ENCODE measurements at places on chromosomes 16 and 17.

DNA sequence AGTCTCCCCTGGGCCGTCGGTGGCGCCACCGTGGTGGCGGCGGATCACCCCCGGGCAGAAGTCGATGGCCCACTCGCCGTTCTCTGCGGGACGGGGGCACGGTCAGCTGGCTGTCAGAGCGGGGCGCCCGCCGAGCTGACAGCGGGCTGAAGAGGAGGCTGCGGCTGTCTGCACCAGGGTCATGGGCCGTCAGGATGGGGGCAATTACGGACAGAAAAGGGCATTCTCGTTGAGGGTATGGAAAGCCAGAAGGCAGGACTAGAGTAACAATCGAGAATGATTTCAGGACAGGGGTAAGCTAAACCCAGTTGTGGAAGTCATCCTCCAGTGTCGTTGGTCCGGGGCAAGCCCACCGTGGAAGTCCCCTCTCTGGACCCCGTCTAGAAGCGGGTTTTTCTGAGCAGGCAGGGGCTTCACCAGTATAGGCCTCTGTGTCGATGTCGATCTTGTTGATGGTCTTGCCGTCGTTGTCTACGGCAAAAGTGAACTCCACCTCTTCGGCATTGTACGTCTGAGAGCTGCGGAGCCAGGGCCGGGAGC is 1.7 kb downstream of the CHRNE start:
- no peak for DNase-seq

DNA sequence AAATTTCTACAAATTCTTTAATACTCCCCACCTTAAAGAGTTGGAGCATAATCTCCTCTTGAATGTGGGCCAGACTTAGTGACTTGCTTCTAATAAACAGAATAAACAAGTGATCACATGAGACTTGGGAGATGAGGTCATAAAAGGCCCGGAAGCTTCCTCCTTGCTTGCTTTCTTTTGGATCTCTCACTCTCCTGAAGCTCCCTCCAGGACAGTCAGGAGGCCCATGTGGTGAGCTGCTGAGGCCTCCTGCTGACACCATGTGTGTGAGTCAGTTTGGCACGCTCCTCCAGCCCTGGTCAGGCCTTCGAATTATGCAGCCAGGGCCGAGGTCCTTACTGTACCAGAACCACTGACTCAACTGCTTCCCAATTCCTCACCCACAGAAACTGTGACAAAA is 53.2 kb downstream of the NDEL1 start:
- DNase-seq, result no peak

- DNase-seq, result no peak
Observed at GRCh38 chr17:31700973-31701372, 158.1 kb downstream of the COPRS start.

GRCh38 chr17:27345141-27345904 is 51.4 kb downstream of the WSB1 start:
- DNase-seq, result no peak

- DNase-seq, result no peak
Observed at GRCh38 chr16:89315271-89315670, 97.8 kb downstream of the ZNF778 start.

DNA sequence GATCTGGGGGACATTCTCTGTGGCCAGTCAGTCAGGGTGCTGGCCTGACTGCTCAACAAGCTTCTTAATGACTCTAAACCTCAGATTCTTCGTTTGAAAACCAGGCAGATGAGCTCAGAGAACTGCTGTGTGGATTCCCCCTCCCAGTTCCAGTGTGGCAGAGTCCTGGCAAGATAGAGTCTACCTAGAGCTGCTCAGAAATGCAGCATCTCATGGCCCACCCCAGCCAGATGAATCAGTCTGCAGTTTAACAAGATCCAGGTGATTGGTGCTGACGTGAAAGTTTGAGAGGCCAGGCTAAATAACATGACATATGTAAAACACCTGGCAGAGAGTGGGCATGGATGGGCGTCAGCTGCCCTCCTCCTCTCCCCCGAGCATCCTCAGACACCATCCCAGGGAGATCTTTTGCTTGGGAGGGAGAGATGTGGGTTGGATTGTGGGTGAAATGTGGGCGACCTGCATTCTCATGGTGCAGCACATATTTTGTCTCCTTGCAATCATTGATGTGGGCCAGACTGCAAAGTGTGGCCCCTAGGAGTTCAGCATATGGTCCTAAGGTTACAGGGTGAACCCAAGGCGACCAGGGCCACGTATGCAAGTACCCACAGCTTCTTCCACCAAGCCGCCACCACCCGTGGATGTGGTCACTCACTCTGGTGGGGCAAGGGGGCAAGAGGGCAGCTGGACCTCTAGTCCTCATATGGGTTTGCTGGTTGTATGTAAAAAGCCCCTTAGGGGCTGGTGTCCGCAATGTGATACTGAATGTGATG is 19.5 kb downstream of the SOCS3 start:
- no peak for DNase-seq

DNA sequence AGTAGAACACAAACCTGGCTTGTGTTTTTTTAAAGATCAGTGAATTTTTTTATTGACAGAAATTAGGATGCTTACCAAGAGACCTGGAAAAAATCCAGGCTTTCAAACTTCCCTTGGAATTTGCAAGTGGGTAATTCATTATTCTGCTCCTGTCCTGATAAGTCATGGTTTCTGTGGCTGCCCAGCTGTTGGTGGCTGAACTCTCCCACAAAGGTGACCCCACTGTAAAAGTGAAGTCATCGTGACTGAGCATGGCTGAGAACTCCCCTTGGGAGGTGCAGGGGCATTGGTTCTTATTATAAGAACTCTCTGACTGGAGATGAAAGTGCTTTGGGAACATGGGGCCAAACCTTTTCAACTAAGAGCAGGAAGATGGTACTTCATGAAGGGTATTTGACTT is 46.6 kb upstream of the TANC2 start:
- no peak for DNase-seq

GRCh38 chr17:45577571-45578279 is 87.2 kb upstream of the PLEKHM1 start:
- no peak for DNase-seq

DNA sequence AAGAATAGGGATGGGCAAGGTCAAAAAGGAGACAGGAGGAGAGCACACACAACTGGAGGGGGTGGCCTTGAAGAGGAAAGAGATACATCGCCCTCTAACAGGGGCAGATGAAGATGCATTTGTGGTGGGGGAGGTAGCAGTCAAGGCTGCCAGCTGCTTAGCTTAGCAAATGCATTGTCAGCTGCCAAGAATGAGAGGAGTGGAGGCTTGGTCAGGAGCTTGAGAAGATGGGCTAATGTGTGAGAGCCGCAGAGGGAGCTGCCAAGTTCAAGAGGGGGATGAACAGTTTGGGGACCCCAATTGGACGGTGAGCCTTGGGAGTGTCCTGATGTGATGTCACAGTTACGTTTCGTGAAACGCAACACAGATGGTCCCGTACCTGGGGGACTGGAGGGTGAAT is 28.9 kb upstream of the GNA13 start:
- no peak for DNase-seq

DNA sequence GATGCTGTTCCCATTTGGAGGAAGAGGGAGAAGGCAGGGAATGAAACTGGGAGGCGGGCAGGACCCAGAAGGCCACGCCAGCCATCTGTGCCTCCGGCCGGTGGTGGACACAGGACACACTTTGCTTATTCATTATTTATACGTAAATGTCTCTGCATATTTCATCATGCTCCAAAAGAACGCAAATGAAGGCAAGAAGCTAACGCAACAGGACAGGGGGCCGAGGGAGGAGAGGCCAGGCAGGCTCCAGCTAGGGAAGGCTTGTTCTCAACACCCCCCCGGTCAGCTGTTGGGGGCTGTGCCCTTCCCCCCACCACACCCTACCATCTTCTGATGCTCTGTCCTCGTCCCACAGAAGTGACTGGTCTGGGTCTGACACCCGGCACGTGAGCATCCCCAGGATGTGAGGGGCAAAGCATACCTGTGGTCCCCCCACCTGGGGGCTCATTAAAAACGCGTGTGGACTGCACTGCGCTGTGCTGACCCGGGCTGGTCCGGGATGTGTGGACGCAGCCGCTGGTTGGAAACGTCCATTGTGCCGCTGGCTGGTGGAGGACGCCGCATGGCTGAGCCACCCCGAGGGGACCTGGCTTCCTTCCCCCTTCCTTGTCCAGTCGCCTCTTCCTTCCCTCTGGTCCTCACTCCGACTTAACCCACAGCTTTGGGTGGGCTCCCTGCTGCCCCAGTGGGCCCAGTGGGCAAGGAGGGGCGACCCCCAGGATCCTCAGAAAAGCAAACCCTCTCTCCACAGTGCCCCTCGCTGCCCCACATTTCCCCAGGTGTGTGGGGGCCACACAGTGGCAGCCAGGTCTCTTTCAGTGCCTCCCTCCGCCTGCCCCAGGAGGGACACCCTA is 46.4 kb upstream of the ENPP7 start:
- no peak for DNase-seq

GRCh38 chr17:2250140-2251095 is 53.2 kb downstream of the SMG6 start:
- DNase-seq, result no peak

- no peak for DNase-seq
Observed at GRCh38 chr17:39601758-39602532, 5.8 kb downstream of the NEUROD2 start.

DNA sequence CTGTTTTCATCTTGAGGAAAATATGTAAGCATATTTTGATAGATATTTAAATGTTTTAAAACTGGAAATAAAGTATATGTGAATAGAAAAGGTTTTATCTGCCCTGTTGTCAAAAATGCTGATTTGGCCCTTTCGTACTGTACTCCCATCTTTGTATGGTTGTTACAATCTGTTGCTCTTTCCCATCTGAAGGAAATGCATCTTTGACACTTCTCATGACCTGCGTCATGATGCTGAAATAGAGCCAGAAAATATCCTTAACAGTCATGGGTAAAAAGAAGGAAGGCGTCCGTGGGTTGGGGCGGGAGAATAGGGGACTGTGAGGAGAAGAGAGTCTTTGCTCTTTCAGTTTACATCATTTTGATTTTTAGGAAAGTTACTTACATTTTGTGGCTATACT is 327.7 kb downstream of the BCAS3 start:
- DNase-seq, result no peak

DNA sequence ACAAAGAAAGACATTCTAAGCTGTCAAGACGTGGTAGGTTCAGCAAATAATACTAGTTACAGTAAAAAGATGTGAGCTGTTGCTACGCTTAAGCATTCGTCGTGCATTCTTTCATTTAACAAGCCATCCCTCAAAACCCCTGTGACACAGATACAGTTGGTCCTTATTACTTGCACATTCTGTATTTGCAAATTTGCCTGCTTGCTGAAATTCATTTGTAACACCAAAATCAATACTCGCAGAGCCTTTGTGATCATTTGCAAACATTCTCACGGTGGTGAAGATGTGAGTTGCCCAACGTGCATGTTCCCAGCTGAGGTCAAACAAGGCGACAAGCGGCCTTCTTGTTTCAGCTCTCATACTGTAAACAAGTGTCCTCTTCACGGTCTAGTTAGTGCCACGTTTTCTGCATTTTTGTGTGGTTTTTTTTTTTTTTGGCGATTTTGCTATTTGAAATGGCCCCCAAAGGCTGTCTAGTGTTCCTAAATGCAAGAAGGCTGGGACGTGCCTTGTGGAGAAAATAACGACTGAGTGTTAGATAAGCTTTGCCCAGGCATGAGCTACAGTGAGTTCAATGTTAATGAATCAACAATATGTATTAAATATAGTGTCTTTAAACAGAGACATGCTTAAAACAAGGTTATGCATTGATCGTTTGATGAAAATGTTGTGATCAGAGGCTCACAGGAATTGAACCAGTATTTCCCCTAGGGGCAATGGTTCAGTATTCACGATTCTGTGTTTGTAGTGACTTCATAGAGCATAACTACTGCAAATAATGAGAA is 84.1 kb downstream of the RAB11FIP4 start:
- DNase-seq, result no peak

DNA sequence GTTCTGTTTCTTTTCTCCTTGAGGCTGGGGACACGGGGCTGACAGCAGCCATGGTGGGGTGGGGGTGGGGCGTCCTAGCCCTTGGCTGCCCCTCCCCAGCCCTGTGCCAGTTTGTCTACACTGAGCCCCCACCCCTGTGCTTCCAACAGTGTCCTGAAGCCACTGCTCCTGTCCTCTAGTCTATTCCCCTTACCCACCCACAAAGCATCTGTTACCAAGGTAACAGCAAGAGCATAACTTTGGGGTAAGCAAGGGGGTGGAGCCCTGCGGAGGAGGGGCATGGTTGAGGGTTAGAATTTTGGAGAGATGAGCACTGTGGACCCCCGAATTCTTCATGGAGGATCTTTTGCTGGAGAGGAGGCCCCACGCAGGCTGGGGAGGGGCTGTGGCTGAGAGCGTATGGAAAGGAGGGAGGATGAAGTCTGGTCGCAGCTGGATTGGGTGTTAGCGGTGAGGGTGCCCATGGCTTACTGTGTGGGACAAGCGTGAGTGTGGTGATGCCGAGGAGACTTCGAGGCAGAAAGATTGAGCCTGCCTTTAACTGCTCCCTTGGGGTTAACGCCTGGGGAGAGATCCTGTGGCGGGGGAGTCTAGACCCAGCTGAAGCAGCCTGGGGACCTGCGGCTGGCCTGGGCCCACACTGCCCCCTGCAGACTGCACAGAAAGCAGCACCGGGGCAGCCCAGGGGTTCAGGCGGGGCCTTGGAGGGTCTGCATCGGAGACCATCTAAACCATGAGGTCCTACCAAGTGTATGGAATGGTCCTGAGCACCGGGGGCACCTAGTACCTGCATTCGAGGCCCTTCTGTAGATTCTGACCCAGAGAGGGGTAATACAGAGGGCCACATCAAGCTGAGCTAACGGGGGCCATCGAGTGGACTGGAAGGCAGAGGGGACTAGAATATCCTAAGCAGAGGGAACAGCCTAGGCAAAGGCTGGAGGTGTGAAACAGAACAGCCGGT is 6.1 kb upstream of the STAC2 start:
- peak; percentile 19 for DNase-seq

DNA sequence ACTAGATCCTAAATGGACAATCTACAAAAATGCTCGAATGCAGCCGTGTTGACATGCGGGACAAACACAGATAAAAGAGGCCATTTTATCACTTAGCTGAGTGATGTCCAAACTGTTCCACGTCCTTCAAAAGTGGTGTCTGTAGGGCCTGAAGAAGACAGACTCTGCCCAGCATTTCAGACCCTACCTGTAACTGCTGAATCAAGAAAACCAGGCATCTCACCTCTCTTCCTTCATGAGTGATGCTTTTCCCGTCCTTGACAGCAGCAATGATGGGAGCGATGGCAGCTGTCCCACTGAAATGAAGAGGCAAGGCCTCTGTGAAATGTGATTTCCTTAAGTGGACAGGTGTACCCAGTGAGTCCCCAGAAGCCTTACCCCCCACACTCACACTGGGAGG is 12.3 kb downstream of the ELAC2 start:
- no peak for DNase-seq

DNA sequence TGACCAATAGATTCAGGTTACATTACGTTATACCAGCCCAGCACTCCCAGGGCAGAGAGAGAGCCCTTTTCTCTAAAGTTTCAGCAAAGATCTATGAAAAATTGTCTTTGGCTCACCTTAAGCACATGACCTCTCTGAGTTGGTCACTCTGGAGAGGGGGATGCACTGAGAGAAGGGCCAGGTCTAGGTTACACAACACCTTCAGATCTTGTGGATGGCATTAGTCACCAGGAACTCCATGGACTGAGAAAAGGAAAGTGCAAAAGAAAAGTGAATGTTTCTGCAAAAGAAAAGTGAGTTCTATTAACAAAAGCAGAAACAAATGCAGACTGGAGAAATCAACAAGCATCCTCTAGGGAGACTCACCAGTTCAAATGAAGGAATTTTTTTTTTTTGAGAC is 253.3 kb upstream of the SALL1 start:
- DNase-seq, result no peak

GRCh38 chr17:12227547-12227946 is 206.9 kb downstream of the MAP2K4 start:
- no peak for DNase-seq
